ENCODE measurements at places on chromosomes 11 and 22.

DNA sequence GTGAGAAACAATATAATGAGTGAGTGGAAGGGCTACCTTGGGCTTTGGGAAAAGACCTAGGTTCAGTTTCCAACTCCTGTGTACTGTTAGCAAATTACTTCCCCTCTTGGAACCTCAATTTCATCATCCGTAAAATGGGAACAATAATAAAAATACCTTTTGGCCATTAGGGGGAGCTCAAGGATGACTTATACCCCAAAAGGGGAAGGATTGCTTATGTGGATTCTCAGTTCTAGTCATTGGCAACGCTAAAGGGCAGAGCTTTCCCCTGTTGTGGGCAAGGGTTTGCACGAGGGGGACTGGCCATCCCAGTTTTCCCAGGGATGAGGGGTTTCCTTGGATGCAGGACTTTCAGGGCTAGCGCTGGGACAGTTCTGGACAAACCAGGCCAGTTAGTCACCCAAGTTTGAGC, 3.1 kb upstream of the COMMD9 start:
- DNase-seq: no peak

DNA sequence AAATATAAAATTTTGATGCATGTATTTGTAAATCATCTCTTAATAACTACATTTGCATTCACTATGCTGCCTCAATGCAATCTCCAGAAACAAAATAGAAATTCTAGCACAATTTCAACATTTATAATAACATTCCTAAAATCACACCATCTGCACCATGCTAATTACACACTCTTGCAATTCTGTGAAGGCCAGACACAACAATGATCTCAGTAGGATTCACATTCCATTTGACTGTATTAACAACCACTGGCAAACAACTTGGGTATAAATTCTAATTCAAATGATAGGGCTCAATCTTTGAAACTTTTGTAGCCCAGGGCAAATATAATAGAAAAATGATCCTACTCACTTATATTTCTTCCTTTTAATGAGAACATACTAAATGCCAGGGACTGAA, 25.9 kb downstream of the RAB6A start:
- no peak for DNase-seq

DNA sequence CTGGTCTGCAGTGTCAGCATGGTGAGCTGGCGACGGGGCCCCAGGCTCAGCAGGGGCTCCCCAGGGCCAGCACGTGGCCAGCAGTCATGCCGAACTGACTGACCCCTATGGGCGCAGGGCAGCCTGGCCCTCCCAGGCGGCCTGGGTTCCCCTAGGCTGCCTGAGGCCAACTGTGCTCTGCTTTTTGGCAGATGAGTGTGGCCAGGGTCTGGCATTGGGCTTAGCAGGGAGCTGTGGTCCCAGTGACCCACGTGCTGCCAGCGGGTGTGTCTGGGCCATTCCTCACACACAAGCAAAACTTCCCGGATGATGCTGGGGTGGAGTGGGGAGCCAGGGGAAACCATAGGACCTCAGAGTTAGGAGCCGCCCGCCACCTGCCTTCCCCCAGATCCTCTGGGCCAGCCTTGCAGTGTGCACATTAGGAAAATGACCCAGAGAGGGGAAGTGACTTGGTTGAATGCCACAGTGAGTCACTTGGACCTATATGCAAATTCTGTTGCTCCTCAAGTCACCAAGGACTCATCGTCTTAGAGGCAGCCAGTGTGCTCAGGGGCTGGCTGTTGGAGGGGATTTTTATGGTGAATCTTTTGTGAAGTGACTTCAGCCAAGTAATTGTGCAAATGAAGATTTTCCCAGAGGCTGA, 6.5 kb downstream of the ADORA2A start:
- no peak for DNase-seq

DNA sequence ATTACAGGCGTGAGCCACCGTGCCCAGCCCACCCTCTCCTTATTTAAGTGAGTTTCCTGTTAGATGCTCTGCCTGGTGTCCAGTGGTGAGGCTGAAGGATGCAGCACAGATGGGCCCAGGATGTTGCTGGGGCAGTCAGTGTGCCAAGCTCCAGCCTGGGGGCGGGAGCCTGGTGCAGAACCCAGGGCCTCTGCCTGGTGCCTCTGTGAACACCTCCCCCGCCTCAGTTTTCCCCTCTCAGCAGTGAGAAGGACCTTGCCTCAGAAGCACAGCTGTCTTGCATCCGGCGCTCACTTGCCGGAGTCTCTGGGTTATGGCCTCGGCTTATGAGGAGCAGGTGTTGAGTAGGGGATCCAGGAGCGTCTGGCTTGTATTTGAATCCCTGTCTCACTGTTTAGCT, 116.2 kb downstream of the KIAA1671 start:
- no peak for DNase-seq

GRCh38 chr11:9708544-9708943, 44.7 kb downstream of the SWAP70 start:
- no peak for DNase-seq

- DNase-seq: no peak
Observed at GRCh38 chr11:110966131-110966530, 253.9 kb upstream of the ARHGAP20 start.

DNA sequence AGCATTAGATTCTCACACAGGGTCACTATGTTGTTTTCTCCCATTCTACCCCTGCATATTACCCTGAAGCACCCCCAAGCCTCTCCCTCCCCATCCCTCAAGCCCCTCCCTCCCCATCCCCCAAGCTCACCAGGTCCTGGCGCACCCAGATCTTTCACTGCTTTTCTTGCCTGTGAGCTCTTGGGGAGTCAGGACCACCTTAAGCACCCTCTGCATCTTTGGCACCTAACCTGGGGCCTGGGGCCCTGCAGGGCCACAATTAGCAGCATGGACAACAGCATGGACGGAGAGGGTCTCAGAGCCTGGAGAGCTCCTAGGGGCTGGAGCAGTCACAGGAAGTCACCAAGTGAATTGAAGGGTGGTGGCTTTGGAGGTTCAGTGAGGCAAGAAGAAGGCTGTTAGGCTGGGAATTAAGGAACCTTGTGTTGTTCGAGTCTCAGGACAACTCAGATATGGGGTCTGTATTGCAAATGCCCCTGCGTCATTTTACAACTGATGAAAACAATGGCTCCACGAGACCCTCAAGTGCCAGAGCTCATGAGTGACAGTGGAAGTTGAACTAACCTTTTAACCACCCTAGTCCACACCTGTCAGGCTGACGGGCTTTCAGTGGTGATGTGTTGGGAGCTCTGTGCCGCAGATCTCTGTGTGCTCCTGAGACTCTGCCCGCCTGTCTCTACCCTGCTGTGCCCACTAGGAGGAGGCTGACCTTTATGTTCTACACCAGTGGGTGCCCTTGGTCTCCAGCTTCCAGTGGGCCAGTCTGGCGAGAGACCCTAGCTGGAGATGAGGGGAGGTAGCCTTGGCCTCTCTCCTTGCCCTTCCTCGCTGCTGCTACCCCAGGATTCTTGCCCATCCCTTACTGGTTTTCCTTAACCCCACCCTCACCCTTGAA, 111.3 kb upstream of the OR4B1 start:
- DNase-seq: no peak

GRCh38 chr11:78076733-78077403, 2.8 kb downstream of the NDUFC2 start:
- no peak for DNase-seq

GRCh38 chr11:87659807-87660206, 515.4 kb downstream of the RAB38 start:
- DNase-seq: no peak

GRCh38 chr22:17990942-17991341, 33.4 kb downstream of the MICAL3 start:
- DNase-seq: no peak

- DNase-seq: no peak
Observed at GRCh38 chr11:3189196-3189843, 24.2 kb upstream of the OSBPL5 start.

- DNase-seq: no peak
Observed at GRCh38 chr11:79156031-79156430, 284.8 kb downstream of the TENM4 start.

DNA sequence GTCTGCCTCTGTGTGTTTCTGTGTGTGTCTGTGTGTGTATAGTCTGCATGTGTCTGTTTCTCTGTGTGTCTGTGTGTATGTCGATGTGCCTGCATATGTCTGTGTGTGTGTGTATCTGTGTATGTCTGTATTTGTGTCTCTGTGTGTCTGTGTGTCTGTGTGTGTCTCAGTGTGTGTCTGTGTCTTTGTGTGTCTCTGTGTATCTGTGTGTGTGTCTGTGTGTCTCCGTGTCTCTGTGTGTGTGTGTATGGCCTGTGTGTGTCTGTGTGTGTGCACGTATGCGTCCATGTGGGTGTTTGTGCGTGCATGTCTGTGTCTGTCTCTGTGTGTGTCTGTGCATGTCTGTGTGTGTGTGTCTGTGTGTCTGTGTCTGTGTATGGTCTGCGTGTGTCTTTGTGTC, 439 bp downstream of the SNX32 start:
- no peak for DNase-seq
